Activated naive CD4-positive, alpha-beta T cell treated with anti-CD3 and anti-CD28 coated beads for 36 hours (primary cell): ENCODE measurements at places on chromosomes 4 and X. TPM values are rescaled to one million over a fixed set of nuclear protein-coding genes. Genes with fewer than 3 reads are reported as not detected.

KCNE5 gene
- total RNA-seq, result not detected

DNA sequence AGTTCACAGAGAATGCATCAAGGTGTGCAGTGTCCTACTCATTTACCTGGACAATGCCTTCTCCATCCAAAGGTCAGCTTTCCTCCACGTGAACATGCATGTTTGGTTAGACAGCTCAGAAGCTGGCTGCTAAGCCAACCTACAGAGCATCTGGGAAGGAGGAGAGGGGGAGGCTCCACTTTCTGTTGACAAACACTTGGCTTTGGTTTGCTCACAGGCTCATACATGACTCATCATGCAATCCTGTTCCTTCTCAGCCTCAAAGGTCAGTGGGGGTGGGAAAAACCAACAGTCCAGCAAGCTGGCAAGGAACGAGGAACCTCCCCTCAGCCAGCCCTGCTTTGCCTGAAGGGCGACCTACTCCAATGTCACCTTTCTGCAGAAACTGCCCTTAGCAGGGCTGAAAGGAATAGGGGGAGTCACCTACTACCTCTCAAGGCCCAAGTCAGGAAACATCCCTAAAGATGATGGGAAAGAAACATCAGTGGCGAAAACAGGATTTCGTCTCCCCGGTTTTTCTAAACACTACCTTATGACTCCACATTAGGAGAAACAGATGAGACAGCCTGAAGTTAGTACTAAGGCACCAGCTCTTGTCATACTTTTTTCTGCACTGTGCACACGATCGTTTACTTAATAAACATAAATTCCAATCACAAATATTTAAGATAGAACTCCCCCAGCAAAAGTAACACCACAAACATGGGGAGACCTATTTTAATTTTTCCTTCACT is 37.9 kb downstream of the RELL1 start:
- no peak overlapping the region for H3K27ac ChIP-seq
- no peak for DNase-seq
- peaks cover 11% of the 10 kb centered on the region for H3K4me1 ChIP-seq
- no peak overlapping the region for H3K4me3 ChIP-seq
- peaks cover 14% of the 10 kb centered on the region for H3K36me3 ChIP-seq

DNA sequence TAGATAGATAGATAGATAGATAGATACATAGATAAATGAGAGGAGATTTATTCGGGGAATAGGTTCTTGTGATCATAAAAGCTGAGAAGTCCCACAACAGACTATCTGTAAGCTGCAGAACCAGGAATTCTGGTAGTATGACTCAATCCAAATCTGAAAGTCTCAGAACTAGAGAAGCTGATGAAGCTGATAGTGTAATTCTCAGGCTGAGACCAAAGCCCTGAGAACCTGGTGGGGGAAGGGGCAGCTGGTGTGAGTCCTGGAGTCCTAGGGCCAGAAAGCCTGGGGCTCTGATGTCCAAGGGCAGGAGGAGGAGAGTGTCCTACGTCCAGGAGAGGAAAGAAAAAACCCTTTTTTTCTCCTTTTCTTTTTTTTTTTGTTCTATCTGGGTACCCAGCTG is 8.0 kb upstream of the BANK1 start:
- H3K27ac ChIP-seq, result no peak overlapping the region
- peaks cover 7% of the 10 kb centered on the region for H3K27me3 ChIP-seq
- DNase-seq, result no peak
- H3K4me3 ChIP-seq, result no peak overlapping the region
- no peaks in the 10 kb centered on the region for H3K36me3 ChIP-seq
- H3K4me1 ChIP-seq, result peaks cover 4% of the 10 kb centered on the region

JADE1 gene
- total RNA-seq, result 35.8 TPM

DNA sequence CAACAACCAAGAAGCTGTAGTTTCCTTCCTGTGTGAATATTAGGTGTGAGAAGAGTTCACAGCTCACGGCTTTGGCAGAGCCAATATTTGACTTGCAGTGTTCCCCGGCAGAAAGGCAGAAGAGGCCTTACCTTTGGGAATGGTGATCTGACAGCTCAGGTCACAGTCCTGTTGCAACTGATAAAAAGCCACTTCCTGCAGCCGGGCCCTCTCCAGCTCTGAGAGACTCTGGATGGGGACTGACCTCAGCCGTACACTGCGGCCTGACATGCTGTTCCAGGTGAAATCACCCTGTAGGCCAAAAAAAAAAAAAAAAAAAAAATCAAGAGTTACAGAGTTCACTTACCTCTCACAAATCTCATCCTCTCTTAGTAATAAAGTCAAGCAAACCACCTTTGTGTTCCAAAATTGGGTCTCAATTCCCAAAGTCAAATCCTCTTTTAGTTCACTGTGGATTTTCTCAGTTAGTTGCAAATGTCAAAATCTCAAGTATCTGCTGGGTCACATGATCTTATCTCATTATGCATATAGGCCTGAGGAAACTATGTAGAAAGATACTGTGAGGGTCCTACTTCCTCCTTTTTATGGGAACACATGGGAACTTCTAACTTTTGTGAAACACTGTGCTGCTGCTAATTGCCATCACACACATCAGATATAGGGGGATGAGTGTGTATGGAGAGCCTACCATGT is 38.6 kb upstream of the AMELX start:
- H3K4me1 ChIP-seq, result no peaks in the 10 kb centered on the region
- peaks cover 3% of the 10 kb centered on the region for H3K27me3 ChIP-seq
- no peak overlapping the region for H3K27ac ChIP-seq
- H3K4me3 ChIP-seq, result no peak overlapping the region
- no peaks in the 10 kb centered on the region for H3K36me3 ChIP-seq

- peaks cover 37% of the 10 kb centered on the region for H3K36me3 ChIP-seq
- peaks cover 80% of the 10 kb centered on the region for H3K4me1 ChIP-seq
- H3K4me3 ChIP-seq, result peak overlapping the region; percentile 54
- DNase-seq, result peak; percentile 79
Observed at GRCh38 chr4:122710434-122711308, 21.8 kb upstream of the BBS12 start.

DNA sequence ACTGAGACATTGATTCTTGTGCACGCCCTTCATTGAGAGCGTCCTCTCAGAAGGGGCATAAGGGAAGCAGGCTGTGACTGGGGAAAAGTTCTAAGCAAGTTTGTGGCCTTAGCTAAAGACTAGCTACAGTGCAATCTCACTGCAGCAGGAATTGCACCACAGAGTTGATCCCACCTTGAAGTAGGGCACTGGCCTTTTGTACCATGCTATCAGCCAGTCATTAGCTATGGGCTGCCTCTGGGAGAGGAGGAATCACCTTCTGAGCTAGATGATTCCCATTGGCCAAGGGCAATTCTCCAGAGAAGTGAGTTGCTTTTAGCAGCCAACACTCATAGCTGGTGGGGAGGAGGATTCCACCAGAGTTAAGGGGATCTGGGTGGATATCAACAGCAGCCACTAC is 142.6 kb upstream of the SCML1 start:
- peaks cover 24% of the 10 kb centered on the region for H3K4me1 ChIP-seq
- no peak for DNase-seq
- no peaks in the 10 kb centered on the region for H3K36me3 ChIP-seq
- no peak overlapping the region for H3K4me3 ChIP-seq
- H3K27me3 ChIP-seq, result peaks cover 2% of the 10 kb centered on the region

DNA sequence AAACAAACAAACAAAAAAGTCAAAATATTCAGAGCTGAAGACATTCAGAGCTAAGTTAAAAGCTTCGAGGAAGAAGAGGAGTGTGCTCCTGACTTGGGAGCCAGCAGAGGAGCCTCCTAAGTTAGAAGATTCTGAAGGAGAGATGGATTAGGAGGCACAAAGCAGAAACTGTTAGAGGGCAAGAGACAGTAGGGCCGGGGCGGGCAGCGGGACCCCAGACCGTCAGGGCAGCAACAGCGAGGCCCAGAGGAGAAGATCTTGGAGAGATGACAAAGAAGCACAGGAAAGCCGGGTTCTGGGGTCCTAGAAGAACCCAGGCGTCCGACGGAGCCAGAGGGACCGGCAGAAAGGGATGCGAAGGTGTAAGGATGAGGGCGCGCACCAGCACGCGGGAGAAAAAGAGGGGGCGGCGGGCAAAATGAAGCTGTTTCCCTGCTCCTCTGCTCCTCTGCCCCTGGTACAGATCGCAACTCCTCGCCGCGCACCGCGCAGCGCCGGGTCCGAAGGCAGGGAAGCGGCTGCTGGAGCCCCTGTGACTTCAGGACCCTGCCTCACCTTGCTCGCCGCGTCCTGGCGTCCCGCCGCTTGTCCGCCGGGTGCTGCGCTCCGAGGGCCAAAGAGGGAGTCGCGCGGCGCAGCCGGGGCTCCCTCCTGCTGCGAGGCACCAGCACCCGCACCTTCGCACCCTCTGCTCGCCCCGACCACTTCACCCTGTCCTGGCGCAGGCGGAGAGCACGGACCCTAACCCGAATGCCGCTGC is 477 bp downstream of the KLHL13 start:
- peaks cover 3% of the 10 kb centered on the region for H3K4me1 ChIP-seq
- H3K27ac ChIP-seq, result no peak overlapping the region
- H3K27me3 ChIP-seq, result peaks cover 3% of the 10 kb centered on the region
- peak overlapping the region; percentile 75 for H3K4me3 ChIP-seq

DNA sequence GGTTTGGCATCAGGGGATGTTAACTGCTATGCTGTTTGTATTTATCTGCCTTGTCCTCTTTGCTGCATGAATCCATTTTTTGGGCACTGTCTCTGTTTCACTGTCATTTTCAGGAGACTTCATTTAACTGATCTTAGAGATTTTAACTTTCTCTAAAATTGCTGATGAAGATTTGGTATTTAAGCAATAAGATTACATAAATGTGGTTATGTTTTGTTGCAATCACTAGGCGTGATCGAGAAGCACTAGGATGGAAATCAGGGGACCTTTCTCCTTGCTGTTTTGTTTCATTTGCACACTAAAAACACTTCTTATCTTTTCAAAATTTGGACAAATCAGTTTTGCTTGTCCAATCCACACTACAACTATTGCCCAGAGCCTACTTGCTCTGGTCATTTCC is 15.4 kb downstream of the CXCL2 start:
- no peak overlapping the region for H3K27ac ChIP-seq
- H3K27me3 ChIP-seq, result peaks cover 13% of the 10 kb centered on the region
- no peaks in the 10 kb centered on the region for H3K4me1 ChIP-seq
- no peak overlapping the region for H3K4me3 ChIP-seq
- no peaks in the 10 kb centered on the region for H3K36me3 ChIP-seq

PRKX gene
- total RNA-seq, result 57.0 TPM

TACR3 gene
- total RNA-seq, result not detected
